ENCODE measurements at places on chromosomes 13 and 19.

DNA sequence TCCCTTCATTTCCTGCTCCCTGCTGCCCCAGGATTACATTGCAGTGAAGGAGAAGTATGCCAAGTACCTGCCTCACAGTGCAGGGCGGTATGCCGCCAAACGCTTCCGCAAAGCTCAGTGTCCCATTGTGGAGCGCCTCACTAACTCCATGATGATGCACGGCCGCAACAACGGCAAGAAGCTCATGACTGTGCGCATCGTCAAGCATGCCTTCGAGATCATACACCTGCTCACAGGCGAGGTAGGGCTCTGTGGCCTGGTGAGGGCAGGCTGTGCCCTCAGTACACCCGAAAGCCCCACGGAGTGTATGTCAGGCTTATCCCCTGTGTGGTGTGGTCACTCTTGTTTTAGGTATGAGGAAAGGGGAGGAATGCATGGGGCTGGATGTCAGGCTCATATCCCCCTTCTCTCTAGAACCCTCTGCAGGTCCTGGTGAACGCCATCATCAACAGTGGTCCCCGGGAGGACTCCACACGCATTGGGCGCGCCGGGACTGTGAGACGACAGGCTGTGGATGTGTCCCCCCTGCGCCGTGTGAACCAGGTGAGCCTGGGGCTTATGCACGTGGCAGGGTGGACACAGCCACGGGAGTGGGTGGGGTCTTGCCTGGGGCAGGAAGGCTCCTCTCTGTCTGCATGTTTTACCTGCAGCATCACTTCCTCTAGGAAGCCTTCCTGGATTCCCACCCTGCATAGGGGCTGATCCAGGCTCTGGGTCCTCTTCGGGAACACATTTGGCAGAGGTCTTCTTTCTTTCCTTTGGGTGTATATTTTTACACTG lies 2.3 kb upstream of the RNF225 start:
- no peak for DNase-seq

GRCh38 chr13:52085421-52085820 lies 43.5 kb downstream of the NEK5 start:
- DNase-seq = no peak

DNA sequence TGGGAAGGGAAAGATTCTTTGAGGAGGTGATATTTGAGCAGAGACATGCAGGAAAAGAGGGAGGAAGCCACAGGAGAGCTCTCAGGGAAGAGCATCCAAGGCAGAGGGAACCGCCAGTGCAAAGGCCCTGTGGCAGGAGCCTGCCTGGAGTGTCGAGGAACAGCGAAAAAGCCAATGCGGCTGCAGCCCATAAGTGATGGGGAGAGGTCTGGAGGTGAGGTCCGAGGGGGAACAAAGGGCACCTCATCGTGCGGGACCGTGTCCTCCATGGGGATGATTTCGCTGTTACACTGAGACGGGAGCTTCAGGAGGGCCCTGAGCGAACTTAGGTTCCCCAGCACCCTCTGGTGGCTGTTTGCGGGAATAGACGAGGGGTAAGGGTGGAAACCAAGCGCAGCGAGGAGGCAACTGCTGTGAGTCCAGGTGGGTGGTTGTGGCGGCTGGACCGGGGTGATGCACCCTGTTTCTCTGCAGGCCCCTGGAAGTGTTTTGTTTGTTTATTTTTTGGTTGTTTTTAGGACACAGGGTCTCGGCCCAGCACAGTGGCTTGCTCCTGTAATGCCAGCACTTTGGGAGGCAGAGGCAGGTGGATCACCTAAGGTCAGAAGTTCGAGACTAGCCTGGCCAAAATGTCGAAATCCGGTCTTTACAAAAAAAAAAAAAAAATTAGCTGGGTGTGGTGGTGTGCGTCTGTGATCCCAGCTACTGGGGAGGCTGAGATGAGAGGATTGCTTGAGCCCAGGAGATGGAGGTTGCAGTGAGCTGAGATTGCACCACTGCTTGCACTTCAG lies 5.9 kb upstream of the EHD2 start:
- DNase-seq = peak; percentile 88

DNA sequence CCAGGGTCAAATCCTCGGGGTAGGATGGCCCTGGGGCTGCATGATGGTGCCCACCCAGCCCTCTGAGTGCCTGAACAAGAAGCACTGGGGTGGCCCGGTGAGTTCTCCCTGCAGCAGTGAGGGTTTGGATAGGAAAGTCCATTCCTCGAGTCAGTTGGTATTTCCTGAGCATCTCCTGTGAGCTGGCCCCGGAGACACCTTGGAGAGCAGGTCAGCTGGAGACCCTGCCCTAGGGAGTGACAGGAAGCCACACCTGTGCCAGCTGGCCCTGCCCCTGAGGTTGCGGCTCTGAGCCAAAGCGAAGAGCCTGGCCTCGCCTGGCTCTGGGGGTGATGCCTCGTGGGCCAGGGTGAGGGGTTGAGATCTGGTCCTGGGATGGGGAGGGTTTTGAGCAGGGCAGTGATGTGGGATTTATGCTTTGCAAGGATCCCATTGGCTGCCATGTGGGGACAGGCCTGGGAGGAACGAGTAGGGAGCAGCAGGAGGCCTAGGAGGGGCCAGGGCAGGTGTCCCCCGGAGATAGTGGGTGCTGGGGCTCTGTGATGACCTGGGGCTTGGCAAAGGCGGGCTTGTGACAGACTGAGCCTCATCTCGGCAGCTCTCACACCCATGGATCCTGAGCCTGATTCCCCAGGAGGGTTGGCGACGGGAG lies 16.0 kb downstream of the CRTC1 start:
- DNase-seq = no peak

DNA sequence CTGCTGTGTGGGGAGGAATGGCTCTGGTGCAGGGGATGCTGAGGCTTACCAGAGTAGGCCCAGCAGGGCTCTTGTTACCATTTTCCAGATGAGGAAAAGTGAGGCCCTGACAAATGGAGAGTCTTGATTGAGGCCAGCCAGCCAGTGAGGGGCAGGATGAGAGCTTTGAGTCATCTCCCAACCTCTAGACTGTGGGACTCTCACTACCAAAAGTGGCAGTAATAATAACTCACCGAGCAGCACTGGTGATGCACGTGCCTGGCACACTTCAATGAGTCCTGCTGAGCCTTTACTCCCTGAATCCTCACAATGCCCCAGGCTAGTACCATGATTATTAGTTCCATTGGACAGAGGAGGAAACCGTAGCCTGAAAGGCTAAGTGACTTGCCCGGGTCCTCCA lies 7.8 kb downstream of the CIC start:
- DNase-seq = no peak

GRCh38 chr13:26254583-26255111 lies 718 bp downstream of the CDK8 start:
- DNase-seq = peak; percentile 39

DNA sequence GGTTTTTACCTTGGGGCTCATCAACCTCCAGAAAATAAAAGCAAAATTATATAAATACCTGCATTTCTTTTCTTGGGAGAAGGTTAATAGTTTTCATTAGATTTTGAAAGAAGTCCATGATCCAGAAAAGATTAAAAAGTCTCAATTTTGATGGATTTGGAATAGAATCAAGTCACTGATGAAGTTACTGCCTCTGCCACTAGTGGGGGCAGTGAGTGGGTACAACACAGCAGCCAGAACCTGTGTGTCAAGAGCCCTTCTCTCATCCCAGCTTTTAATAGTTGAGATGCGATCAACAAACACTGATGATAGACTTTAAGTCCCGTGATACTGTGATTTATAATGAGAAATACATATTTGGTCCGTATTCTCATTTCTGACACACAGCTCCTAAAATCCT lies 686.7 kb downstream of the DIAPH3 start:
- DNase-seq = no peak

GRCh38 chr13:41837629-41838028 lies 123.3 kb downstream of the VWA8 start:
- no peak for DNase-seq

DNA sequence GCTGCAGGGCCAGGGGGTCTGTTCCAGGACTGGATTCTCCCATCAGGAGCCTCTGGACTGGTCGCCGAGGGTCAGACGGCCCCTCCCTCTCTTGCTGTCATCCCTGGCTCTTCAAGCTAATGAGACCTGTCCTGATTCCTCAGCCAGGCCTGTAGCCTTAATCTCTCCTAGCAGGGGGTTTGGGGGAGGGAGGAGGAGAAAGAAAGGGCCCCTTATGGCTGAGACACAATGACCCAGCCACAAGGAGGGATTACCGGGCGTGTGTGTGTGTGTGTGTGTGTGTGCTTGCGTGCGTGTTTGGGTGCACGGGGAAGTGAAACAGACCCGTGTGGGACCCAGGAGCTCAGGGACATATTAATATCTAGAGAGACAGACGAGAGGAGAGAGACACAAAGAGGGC lies 1.9 kb upstream of the CRX start:
- DNase-seq = no peak

DNA sequence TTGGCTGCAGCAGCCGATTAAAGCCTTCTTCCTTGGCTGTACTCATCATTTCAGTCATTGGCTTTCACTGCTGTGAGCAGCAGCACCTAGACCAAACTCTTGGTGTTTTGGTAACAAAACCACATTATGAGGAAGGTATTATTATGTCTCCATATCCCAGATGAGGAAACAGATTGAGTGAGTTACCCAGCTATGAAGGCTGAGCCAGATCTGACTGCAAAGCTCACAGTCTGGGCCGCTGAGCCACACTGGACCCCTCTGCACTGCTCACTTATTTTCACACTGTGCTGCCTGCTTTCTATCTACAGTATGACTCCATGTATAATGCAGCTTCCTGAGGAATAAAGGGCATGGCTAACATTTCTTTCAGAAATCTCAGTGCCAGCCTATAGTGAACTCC lies 24.5 kb downstream of the CRYL1 start:
- DNase-seq = no peak

GRCh38 chr13:106680796-106681472 lies 113.0 kb upstream of the ARGLU1 start:
- DNase-seq = no peak

DNA sequence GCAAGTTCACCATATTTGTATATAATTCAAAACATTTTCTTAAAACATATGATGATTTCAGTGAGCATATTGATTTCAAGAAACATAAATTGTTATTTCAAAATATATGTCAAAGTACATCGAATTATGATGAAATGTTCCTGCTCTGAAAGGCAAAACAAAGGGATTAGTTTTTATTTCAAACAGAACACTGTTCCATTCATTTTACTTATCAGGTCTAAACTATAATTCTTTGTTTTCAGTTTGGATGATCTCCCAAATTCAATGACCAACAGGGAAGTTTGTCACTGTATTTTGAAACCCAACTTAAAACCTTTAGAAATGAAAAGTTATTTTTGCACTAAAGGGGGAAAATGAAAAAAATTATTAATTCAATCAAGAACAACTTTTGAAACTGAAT lies 610.2 kb downstream of the SLITRK1 start:
- no peak for DNase-seq

DNA sequence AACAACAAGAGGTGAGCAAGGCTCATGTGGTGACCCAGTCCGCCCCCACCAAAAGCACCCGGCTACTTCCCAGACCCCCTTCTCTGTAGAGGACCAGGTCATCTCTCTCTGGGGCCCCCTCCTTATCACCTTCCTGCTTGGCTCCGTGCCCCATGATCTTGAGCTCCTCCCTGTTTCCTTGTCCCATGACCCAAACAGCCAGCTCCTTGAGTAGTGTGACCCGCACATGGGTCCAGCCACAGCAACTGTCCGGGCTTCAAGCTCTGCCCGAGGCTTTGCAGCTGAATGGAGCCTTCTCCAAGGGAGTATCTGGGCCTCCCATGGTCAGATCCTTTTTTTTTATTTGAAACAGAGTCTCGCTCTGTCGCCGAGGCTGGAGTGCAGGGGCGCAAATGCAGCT lies 61.8 kb downstream of the MYO9B start:
- DNase-seq = no peak

GRCh38 chr19:16326401-16327168 lies 2.0 kb downstream of the KLF2 start:
- DNase-seq = no peak

DNA sequence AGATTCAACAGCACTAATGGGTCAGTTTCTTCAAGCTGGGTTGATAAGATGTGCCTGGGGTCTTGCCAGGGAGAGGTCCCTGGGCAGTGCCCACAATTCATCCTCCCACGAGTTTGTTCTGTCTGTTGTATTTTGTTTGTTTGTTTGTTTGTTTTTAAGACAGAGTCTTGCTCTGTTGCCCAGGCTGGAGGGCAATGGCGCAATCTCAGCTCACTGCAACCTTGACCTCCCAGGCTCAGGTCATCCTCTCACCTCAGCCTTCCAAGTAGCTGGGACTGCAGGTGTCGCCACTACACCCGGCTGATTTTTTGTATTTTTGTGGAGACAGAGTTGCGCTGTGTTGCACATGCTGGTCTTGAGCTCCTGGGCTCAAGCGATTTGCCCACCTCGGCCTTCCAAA lies 120.1 kb downstream of the NUFIP1 start:
- DNase-seq = no peak

DNA sequence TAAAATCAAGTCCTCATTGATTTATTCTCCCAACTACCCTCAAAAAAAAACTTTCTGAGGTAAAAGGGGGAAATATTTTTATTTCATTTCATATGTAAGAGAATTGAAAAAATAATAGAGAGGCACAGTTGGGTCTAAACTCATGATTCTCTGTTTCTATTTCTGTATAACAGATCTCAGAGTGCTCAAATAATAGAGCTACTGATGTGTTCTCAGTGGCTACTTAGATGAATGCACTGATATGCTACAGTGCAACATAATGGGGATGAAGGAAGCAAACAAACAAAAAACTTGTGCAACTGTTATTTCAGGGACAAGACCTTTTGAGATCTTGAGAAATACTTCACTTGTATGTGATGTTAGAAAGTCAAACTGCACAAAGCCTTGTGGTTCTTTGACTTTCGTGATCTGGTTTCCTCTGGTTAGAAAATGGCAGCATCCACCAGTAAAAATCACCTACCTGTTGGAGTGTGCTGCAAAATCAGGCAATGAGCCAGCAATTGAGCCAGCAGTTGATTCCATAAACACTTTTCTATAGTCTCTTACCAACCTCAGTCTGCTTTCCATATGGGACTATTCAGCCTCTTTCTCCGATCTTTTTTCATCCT lies 9.7 kb upstream of the DACH1 start:
- no peak for DNase-seq

DNA sequence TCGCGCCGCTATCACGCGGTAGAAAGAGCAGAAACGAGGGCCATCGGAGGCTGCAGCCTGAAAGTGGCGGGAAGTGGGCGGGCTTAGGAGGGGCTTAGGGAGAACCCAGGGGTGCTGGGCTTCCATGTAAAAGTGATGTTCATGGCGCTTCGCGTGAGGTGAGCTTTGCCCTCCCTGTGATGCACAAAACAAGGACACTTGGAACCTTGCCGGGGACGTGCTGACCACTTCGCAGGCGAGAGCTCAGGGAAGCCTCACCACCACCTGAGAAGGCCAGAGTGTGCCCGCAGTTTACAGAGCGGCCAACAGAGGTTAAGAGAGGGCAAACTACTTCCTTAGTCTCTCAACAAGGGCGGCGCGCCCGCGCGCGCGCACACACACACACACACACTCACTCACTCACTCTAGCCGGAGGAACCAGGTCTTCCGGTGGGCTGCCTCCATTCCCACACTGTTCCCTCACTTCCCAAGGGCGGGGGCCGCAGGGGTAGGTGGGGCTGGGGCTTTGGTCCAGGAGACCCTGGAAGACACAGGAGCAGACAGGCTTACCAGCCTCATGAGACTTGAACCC lies 651 bp downstream of the GAPDHS start:
- no peak for DNase-seq
